ENCODE measurements at places on chromosomes 7 and 10.

- no peak for DNase-seq
Observed at GRCh38 chr10:86363833-86364490, 2.6 kb downstream of the GRID1 start.

GRCh38 chr10:69224862-69225657 is 4.9 kb downstream of the HKDC1 start:
- no peak for DNase-seq

DNA sequence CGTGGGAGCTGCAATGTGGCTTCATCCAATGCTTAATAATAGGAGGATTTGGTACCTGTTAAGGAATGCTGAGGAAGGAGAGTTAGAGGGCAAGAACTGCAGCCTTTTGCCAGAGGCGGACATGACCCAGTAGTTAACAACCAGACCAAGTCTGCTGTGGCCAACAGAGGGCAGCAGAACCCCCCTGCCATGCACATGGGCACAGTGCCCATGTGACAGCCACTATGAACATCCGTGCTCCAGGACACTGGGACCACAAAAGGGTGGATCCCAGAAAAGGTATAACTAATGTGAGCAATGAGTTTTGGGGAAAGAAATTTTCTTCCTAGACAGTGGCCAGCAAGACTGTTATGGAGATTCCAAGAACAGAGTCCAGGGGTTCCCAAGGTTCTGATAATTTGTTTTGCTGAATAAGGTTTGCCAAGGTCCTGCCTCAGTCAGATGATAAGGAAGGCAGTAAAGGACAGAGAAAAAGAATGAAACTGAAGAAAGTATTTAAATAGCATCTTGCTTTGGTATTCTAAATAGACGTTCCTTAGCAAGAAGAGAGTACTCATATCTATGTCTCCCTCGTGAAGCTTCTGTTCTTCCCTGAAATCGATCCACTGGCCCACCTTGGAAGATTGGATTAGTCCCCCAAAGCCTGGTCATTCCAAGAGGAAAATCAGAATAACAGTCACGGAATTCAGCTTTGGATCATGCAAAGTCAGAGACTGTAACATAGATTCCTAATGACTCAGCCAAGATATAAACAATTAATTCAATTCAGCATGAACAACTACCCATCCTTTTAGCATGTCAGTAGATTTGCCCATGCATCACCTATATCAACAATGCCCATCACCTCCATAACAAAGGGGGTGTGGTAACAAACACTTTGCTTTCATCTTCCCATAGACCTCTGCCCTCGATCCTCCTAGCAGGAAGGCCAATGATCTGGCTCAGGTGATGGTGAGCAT is 56.0 kb downstream of the LGI1 start:
- DNase-seq, result no peak

DNA sequence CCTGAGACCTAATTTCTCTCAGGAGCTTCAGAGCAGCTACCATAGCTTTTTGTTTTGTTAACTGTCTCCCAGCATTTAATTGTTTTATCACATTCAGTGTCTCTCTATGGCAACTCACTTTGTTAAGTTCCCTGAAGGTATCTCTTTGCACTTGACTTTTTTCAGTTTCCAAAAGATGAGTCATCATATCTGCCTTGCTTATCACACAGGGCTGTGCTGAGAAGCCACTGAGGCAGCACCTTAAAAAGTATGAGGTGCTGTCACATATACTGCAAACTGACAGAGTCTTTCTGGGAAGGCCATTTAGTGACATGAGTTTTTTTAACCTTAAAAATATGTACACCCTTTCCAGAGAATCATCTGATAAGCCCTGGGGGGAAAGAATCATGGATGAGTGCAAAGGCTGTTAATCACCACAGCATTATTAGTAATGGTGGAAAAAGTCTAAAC is 56.8 kb downstream of the PPP1R3C start:
- DNase-seq, result no peak

DNA sequence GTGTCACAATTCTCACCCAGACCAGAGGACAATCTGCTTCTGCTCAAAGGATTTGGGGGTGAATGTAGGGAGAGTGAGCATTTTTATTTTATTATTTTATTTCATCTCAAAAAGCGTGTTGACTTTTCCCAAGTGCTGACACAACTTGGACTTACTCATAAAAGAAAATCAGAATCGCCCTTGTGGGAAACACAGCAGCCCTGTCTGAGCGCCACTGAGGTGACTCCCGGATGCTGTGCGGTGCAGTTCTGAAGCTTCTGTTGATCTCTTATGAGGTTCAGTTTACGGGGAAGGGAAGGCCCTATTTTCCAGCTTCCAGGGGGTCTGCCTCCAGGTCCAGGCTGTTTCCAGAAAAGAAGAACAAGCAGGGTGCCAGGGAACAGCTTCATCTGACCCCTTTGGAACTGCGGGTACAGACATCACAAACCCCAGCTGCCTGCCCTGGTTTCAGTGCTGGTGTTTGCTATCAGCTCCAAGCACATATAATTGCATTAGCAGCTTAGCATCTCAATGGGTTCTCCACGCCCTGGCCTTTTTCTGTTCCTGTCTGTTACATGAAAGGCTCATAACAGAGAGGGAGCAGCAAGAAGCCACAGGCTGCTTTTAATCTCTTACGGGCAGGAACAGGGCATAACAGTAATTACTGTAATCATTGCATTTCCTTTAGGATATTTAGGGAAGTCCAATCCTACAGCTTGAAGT is 52.4 kb downstream of the PARP12 start:
- no peak for DNase-seq

DNA sequence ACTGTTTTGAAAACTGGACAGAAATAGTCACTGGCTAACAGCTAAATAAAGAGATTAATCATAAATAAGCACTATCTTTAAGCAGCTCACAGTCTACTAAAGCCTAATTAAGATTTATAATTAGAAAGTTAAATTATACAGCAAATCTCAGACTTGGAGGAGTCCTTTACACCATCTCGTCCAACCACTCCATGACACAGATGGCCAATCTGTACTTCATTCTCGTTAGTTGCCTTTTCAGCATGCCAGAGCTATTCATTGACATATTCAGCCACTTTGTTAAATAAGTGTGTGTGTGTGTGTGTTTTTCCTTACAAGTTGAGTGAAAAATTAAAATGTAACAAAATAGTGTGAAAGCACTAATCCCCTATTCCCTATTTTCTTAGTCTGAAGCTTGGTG is 1066.7 kb downstream of the CNTNAP2 start:
- DNase-seq, result no peak

DNA sequence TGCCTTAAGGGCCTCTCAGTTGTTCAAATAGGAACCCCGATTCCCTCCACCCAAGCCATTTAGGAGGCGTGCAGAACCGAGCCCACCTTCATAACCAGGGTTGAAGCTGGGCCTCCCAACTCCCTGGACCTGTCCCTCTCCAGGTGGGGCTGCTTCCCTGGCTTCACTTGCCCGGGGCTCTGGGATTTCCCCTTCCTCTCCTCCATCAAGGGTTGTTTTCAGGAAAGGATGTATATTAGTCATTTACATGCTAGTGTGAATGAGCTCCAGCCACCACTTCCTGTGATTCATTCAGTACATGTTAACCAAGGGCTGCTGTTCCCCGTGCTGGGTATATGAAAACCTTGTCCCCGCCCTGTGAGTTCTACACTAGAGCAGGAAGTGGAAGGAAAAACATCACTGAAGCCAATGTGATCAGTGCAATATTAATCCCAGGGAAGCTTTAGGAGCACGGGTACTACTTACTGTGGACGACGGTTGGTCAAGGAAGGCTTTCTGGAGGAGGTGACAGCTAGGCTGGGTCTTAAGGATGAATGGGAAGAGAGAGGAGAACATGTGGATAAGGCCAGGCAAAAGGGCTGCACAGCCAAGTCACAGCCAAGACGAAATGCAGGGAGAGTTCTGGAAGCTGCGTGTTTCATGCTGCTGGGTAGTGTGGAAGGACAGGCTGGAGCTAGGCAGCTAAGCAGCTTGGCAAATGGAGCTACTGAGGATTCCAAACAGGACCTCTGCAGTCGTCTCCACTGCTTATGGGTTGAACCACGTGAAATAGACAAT is 150.1 kb upstream of the SHH start:
- DNase-seq, result no peak

- no peak for DNase-seq
Observed at GRCh38 chr10:101451667-101452069, 97.7 kb downstream of the BTRC start.

DNA sequence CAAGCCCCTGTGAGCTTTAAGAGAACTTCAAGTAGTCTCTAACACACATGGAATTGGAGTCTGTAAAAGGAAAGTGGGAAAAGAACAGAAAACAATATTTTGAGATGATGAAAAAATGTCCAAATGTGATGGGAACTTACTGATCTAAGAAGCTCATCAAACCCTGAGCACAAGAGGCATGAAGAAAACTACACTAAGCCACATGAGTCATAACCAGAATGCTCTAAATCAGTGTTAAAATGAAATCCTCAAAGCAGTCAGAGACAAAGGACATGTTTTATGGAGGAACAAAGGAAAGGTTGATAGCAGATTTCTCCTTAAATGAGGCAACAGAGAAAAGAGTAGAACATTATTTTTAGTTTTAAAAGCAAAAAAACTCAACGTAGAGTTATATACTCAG is 37.2 kb downstream of the ZNF33A start:
- no peak for DNase-seq

DNA sequence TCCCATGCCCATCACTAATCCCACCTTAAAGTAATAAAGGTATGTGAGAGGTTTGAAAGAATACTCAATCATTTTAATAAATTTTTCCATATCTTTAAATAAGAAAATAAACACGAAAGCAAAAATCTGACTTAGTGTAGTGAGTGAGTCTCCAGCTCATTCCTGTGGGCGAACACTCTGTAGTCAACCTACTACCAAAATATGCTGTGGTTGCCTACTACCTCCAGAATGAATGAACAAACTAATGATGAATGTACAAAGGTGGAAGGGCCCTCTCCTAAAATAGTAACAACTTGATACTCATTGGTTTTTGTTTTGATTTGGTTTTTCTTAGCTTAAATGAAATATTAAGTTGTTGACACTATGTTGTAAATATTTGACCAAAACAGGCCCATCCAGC is 195.5 kb upstream of the HPS1 start:
- no peak for DNase-seq

DNA sequence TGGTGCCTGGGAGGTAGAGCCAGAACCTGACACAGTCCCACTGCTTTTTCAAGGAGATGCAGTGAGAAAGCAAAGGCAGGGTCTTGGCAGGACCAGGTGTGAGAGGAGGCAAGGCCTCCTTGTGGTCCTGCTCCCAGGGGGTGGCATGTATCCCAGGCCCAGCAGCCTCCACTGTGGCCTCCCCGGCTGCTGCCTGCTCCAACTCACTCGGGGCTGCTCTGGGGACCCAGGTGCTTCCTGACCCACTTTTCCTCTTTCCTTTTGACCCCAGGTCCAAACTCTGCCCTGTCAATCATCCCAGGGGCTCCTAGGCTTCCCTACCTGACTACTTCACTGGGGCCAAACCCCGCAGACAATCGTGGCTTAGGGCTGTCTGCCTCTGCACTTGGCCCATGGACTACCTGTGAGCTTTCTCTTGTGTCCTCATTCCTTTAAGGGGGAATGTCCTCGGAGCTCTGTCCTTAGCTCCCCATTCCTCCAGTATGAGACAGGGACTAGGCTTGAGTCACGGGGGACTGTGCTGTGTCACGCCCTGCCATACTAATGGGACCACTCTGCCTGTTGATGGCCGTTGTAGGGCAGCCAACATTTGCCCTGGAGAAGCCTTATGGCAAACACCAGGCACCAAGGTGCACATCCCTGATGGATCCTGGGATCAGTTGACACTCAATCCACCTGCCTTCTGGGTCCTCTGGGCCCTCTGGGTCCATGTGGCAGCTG is 1.1 kb upstream of the AEBP1 start:
- DNase-seq, result no peak

DNA sequence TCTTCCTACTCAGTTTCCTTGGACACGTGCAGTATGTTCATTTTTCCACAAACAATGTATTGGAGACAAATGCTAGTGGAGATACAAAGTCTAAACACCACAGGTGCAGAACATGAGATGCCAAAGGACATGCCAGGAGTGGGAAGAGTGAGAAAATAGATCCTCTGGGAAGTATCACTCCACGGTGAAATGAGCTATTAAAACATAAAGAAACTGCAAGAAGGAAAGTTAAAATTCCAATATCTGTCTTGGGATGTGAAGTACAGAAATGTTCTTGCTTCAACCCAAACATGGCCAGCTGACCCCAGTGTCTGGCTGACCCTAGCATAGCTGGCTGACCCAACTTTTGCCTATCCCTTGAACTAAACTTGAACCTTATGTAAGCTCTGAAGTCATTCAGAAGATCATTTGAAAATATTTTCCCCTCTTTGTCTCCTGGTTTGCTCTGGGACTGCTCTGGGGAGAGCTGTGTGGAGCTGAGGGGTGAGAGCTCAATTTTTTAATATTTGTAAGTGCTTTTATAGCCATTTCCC is 59.5 kb downstream of the FZD1 start:
- DNase-seq, result no peak

- DNase-seq, result no peak
Observed at GRCh38 chr10:118565301-118566075, 30.0 kb downstream of the PRLHR start.

GRCh38 chr10:78042058-78042751 is 8.5 kb downstream of the RPS24 start:
- no peak for DNase-seq

DNA sequence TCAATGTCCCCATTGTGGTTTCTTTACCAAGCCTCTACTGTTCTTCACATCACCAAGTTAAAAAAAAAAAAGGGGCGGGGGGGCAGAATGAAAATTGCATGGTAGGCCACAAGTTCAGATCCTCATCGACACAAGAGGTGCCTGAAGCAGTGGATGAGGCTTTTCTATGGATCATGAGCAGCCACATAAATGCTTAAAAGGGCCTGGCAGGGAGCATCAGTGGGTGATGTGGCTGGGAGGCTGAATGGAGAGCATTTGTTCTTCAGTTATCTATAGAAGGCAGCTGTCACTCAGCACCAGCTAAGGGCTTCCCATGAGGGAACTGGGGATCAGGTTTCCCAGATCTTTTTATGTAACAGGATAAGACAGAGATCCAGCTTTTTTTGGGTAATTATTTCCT is 117.9 kb downstream of the CFTR start:
- DNase-seq, result no peak

- no peak for DNase-seq
Observed at GRCh38 chr7:19304086-19304485, 158.9 kb upstream of the FERD3L start.

- DNase-seq, result no peak
Observed at GRCh38 chr10:64316416-64316815, 795.2 kb downstream of the REEP3 start.

GRCh38 chr10:25209618-25210017 is 34.8 kb downstream of the GPR158 start:
- DNase-seq, result no peak

GRCh38 chr7:13717031-13717430 is 272.4 kb downstream of the ETV1 start:
- no peak for DNase-seq

DNA sequence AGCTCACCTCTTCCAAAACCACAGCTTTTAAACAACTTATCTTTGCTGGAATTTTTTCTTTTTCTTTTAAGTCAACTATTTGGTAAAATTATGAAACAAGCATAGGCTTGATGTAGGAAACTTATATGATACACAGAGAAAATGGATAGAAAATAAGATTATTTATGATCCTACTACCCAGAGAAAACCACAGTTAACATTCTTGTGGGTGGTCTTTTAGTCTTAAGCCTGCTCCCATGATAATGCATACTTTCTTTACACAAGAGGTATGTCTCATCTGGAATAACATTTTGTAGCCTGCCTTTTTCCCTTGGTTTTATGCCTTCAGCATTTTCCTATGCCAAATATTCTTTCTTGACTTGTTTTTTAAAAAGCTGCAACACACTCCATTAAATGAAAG is 21.4 kb downstream of the PLPP4 start:
- DNase-seq, result no peak

All from stimulated activated CD8-positive, alpha-beta memory T cell treated with anti-CD3 and anti-CD28 coated beads, Interleukin-4, amount 100 ng/mL, for 4 hours (primary cell).